NCI-H1417 (cell line): ENCODE measurements at places on chromosomes 7 and 10.

DNA sequence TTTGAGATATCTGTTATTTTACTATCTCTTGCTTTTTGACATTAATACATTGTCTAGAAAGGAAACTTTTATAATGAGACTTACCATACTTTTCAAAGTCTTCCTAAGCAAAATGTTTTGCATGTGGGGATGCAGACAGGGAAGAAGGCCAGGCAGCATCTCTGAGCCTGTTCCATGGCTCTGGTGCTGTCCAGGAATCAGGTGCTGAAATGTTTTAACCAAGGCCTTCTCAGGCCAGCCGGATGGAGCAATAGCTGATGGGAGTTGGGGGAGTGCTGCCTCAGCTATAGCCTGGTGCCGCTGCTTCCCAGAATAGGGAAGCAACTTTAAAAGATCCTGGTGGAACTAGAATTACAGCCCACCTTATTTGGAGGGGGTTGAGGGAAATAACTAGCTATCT lies 38.5 kb downstream of the CRTAC1 start:
- DNase-seq, result no peak

DNA sequence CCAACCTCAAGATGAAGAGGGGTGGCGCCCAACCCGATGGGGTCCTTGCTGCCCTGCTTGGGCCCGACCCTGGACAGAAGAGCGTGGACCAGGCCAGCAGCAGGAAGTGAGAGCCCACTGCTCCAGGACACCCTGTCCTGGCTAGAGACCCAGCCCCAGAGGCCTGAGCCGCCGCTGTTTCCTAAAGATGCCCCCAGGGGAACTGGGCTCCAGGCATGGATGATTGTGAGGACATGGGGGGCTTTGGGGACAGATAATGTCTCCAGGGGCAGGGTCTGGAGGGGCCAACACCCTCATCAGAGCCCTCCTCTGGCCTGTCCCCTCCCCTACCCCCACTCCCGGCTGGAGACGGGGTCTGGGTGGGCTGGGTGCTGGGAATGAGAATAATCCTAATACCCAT lies 71.7 kb downstream of the MYL10 start:
- no peak for DNase-seq

- peak; percentile 90 for DNase-seq
These were observed at the start of gene PTPRN2 for GRCh38 chr7:158587162-158588084. PTPRN2 (minus strand) TSS chr7:158587823.

DNA sequence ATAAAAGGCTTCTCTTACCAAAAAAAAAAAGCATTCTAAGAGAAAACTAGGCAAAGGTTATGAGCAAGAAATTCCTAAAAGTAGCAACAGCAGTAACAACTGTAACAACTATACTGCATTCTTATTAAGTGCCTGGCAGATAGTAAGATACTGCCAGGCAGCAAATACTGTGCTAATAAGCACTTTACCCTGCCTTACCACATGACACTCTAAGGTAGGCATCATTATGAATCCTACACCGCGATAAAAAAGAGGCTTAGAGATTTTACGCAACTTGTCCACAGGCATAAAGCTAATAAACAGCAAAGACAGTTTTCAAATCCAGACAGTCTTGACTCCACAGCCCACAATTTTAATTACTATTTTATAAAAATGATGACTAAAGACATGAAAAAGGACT lies 83.2 kb downstream of the USP6NL start:
- no peak for DNase-seq

DNA sequence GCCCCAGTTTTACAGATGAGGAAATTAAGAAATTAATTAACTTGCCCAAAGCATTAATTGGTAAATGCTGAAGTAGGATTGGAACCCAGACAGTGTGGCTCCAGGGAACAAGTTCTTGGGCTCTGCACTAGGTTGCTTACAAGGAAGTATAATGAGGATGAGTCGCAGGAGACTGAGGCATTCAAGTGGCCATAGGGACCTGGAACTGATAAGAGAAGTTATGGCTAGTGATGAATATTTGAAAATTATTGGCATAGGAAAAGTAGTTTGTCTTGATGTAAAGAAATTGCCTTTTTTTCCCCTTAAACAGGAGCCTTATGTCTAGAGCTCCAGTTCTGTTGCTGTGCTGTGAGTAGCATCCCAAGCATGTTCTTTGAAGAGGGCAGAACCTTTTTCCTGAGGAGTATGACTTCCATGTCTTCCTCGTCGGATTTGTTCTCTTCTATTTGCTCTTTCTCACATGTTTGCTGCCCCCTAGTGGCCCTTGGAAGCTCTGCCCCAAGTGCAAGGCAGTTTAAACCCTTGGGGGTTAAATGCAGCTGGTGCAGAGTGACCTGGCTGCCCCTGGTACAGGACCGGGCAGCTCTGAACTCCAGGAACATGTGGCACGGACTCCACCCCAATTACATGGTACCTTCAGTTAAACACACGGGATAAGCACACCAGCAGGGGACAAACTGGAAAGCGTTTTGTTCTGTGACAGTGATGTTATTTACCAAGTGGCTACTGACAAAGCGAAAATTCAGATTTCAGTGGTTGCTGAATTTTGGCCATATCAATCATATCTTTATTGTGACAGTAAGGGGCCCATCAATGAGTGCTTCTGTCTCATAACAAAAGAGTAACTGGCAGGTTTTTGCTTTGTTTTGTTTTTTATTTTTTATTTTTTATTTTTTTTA lies 148.8 kb downstream of the HECW1 start:
- peak; percentile 60 for DNase-seq

GRCh38 chr7:28086198-28086597 lies 94.4 kb downstream of the JAZF1 start:
- DNase-seq, result peak; percentile 90

DNA sequence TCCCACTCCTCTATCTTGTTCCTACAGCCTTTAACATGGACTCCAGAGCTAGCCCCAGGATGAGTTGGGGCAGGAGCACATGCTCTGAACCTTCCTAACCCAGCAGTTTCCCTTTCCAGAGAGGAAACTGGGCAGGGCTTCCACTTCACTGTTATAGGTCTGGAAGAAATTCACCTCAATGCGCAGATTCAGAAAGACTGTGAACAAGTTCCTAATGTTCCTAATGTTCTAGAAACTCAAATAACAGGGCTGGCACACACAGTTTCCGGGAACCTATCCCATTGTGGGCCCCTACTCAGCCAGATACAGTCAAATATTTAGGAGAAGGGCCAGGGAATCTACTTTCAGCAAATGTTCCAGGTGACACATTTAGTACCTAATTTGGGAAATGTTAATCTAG lies 29.7 kb downstream of the ABCC2 start:
- DNase-seq, result no peak

- no peak for DNase-seq
These were observed 125.3 kb upstream of the AMPH start for GRCh38 chr7:38756521-38756920.

DNA sequence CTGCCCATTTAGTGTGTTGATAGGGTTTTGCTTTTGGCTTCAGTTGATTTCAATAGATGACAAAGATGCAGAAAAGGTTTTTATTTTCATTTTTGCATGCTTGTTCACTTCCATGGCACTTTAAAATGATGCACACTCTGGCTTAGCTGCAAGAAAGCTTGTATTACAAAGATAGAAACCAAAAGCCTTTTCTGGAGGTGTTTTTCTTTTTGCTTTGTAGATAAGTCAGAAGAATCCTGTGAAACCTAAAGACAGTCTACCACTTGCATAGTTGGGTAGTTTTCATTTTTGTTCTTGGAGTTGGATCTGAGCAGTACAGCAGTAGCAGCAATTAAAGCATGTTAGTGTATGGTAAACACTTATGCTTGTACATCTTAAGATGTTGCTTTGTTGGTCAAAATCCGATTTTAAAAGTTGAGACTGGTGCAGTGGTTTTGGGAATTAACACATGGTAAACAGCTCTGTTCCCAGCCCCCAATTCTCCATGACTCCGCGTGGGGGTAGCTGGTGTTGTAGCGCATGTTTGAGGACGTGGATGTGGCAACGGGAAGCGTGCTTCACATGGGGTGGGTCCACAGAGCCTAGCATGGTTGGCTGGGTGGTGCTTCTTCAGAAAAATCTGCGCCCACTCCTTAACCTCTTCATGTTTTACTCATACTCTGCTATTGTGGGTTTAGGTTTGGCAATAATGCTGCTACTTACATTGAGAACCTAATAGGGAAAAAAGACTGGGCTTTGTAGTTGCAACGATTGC lies 19.8 kb downstream of the CCNY start:
- DNase-seq, result no peak

DNA sequence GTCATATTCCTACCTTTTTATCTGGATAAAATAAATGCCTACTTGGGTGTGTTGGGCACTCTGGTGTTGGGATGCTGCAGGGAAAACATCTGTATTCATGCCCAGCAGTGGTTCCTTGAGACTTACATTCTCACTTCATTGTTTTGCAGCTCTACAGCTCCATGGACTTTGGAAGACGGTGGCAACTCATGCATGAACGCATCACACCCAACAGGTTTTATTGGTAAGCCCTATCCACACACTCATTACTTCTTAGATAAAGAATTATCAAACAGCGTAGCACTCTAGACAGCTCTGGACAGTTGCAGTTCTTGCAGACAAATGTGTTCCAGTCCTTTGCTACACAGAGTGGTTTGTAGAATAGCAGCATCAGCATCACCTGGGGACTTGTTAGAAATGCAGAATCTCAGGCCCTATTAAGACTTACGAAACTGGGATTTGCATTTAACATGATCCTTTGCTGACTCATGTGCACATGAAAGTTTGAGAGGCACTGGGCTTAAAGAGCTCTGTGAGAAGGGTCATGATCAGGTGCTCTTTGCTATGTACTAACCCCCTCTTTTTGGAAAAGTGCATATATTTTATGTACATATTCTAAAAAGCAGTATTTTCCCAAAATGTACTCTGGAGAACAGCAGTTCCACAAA lies 401.9 kb downstream of the SORCS3 start:
- DNase-seq, result no peak

GRCh38 chr7:101519324-101520023 lies 109.6 kb downstream of the MYL10 start:
- DNase-seq, result no peak

DNA sequence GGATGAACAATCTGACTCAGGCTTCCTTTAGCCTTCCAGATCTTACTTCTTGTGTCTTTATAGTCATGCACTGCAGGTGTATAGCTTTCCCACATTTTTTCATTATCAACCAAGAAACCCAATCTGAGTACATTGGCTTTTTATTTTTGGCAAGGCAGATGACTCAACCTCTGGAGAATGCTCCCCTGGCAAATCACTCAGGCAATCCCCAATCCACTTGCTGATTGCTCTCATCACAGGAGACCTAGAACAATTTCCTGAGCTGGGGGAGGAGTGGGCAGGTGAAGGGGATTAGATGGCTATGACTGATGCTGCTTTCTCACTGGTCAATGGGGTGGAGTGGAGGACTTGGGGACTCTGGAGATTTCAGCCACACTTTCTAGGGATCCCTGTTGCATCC lies 134.4 kb downstream of the SLC16A9 start:
- no peak for DNase-seq

GRCh38 chr7:115980159-115980558 lies 50.4 kb downstream of the TFEC start:
- no peak for DNase-seq

- no peak for DNase-seq
These were observed 66.8 kb upstream of the CCNJ start for GRCh38 chr10:95976362-95977229.

GRCh38 chr7:44883961-44884620 lies 1.2 kb downstream of the PURB start:
- no peak for DNase-seq

GRCh38 chr10:104574838-104575237 lies 66.3 kb upstream of the SORCS3 start:
- DNase-seq, result no peak

DNA sequence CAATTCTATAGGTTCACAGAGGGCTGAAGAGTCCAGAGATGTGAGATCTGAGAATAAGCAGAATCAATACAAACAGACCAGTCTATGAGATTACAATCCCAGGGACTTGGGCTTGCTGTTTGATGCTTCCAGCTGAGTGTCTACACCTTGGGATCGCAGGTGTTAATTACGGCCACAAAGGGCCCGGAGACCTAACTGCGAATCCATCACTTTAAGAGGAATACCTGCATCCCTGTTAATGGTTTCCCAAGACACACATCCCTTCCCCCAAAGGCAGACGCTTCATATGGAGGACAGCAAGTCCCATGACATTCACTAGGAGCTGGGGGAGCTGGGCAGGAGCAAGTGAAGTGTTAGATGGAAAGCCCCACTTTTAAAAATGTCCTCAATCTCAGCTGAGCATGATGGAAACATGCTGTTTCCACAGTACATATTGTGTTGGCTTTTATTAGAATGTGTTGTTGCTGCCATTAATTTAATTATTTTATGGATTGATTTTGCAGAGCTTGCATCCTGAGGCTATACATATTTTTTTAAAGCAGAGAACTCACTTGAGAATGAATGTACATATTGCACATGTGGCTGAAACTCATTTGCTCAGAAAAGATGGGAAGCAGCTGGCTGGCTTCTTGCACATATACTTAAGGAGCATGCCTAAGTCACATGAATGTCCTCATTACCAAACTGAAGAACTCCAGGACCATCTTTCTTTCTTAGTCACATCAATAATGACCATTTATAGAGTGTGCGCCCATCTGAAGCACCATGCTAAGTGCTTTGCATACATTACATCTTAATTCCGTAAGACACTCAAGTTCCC lies 151.3 kb downstream of the NEBL start:
- DNase-seq, result peak; percentile 2

GRCh38 chr7:7249814-7250213 lies 67.5 kb downstream of the C1GALT1 start:
- no peak for DNase-seq

DNA sequence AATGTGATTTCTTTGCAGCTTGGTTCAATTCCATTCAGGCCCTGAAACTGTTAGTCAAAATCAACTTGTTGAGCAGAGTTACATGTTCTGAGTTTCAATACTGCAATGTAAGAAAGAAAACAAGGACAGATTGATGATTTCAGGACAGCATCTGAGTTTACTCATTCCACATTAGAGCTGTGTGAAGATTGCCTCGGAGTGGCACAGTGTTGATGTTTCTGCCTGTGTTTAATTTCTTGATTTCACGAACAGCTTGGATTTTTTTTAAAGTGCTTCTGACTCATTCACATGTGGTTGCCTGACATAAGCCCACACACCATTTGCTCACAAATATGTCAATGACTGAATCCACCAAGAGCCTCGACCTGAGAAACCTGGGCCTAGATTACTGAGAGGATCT lies 101.2 kb upstream of the PARD3 start:
- DNase-seq, result no peak

DNA sequence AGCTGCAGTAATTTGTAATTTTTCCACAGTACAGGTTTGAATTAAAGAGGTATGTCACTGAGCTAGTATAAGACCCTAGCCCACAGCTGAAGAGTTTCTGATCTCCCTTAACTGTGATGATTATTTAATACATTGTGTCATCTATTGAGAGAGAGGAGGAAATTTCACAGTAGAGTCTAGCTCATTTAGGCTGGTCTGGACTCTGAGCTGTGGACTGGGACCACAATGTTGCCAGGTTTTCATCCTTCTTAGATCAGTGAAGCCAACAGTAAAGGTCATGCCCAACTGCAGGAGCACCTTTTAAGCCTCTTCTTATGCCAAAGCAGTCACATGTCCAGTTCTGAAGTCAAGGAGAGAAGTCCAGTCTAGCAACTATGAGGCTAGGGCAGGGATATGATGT lies 8.9 kb downstream of the TES start:
- no peak for DNase-seq

- DNase-seq, result no peak
These were observed 170.8 kb downstream of the BBS9 start for GRCh38 chr7:33300131-33300530.

- DNase-seq, result no peak
These were observed 43.6 kb downstream of the MINDY4 start for GRCh38 chr7:30814700-30815387.
